ENCODE measurements at places on chromosomes 1 and 21.

GRCh38 chr1:23977187-23977853 lies 2.8 kb downstream of the SRSF10 start:
- H3K27me3 ChIP-seq: no peaks in the 10 kb centered on the region
- H3K36me3 ChIP-seq: peaks cover 34% of the 10 kb centered on the region
- DNase-seq: no peak
- peak overlapping the region; percentile 100 for H3K27ac ChIP-seq
- peak overlapping the region; percentile 27 for H3K4me3 ChIP-seq

DNA sequence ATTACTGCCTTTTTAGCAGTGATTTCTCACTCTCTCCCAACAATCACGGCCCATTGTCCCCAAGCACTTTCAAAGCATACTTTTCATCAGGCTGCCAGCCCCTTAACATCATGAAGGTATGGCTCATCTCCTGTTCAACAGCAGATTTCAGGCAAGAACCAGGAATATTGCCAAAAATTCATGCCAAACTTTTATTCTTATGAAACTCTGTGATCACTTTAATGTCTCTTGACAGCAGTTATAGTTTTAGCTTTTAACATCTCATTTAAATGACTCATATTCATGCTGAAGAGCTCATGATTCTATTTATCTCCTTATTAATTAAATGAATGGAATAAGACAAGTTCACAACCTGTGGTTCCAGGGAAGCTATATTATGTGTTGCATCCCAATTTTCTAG lies 235.1 kb downstream of the GRIK1 start:
- no peak for DNase-seq
- no peaks in the 10 kb centered on the region for H3K27me3 ChIP-seq
- H3K4me1 ChIP-seq: no peaks in the 10 kb centered on the region
- no peak overlapping the region for H3K27ac ChIP-seq
- no peak overlapping the region for H3K4me3 ChIP-seq
- no peaks in the 10 kb centered on the region for H3K36me3 ChIP-seq

DNA sequence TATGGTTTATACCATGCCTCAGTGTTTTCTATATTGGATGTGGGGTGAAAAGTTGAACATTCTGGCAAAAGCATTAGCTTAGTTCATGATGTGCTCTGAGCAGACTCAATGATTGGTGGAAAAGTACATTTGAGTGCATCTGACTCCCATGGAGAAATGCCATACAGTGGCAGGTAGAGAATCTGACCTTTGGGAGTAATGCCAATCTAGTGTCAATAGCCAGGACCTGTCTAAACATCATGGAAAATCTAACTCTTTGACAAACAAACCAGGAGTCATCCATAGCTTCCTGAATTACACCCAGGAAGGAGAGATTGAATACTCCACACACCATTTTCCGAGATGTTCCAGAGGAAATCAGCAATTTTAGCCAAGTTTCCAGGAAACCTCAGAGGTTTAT lies 51.0 kb downstream of the XCL1 start:
- no peaks in the 10 kb centered on the region for H3K27me3 ChIP-seq
- no peaks in the 10 kb centered on the region for H3K36me3 ChIP-seq
- no peak overlapping the region for H3K27ac ChIP-seq
- no peak for DNase-seq
- no peaks in the 10 kb centered on the region for H3K4me1 ChIP-seq

DNA sequence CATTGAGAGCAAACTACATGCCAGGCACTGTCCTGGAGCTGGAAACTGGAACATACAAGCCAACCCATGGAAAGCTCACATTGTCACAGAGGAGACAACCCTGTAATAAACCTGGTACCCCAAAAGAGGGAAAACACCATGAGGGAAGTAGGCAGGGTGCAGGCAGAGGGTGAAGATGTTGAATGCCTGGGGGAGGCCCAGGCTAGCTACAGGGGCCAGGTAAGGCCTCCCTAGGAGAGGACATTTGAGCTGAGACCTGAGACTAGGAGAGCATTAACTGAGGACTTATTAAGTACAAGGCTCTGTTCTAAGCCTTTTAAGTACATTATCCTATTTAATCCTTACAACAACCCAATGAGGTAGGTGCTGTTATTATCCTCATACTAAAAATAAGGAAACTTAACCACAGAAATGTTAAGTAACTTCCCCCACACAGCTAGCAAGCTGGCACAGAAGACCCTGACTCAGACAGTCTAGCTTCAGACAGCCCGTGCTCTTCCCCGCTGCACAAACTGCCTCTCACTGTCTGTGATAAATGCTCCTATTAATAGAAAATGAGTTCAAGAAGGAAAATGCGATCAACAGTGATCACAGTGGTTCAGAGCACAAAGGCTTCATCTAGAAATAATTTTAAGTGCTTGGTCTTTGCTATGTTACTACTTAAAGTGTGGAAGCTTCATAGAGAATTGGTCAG lies 41.8 kb downstream of the ZNF281 start:
- peaks cover 28% of the 10 kb centered on the region for H3K4me1 ChIP-seq
- no peak for DNase-seq
- H3K36me3 ChIP-seq: no peaks in the 10 kb centered on the region
- H3K27me3 ChIP-seq: no peaks in the 10 kb centered on the region
- no peak overlapping the region for H3K4me3 ChIP-seq
- peak overlapping the region; percentile 46 for H3K27ac ChIP-seq

DNA sequence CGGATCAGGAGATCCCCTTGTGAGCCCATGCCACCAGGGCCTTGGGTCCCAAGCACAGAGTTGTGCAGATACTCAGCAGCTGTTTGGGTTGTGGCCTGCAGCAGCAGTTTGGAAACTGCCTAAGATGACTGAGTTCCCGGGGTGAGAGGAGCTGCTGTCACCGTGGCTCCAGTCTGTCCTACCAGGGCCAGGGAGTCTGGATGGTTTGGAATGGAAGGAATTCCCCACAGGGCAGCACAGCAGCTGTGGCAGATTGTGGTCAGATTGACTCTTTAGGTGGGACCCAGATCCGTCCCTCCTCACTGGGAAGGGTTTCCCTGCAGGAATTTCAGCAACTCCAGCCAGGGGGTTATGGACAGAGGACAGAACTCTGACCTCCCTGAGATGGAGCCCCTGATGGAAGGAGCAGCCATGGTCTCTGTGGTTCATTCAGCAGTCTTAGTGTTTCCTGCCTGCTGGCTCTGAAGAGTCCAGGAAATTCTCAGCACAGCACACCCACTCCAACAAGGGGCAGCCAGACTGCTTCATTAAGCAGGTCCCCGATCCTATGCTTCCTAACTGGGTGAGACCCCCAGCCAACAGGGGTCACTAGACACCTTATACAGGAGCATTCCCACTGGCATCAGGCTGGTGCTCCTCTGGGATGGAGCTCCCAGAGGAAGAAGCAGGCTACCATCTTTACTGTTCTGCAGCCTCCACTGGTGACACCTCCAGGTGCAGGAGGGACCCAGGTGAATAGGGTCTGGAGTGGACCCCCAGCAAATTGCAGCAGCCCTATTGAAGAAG lies 51.5 kb upstream of the TNFSF4 start:
- H3K27ac ChIP-seq: no peak overlapping the region
- no peaks in the 10 kb centered on the region for H3K36me3 ChIP-seq
- no peaks in the 10 kb centered on the region for H3K27me3 ChIP-seq
- DNase-seq: no peak

DNA sequence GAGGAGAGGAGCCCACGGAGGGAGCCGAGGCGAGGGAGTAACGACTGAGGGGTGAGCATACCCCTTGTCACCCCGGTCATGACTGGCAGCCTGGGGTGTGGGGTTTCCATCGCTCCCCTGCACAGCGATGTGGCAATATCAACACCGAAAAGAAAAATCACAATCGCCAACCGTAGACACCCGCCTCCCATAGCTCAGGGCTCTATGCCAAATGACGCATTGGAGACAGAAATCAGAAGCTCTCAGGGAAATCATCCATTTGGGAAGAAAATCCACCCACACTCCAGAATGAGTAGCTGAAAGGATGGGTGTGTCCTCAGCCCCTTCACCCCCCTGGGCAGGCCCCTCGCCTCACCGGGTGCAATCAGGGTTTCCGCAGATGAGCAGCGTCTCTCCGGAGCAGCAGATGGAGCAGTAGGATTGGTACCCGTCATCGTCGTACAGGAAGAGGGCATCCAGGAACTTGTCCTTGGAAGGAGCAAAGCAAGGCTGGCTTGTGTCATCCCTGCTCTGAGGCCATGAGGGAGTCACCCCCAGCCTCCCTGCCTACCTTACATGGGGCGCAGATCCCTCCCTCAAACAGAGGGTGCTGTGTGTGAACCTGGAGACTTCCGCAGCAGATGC lies 2.5 kb downstream of the DNMT3L start:
- H3K27ac ChIP-seq: no peak overlapping the region
- H3K27me3 ChIP-seq: no peaks in the 10 kb centered on the region

- H3K36me3 ChIP-seq: no peaks in the 10 kb centered on the region
- H3K27me3 ChIP-seq: no peaks in the 10 kb centered on the region
- H3K27ac ChIP-seq: no peak overlapping the region
- no peaks in the 10 kb centered on the region for H3K4me1 ChIP-seq
- DNase-seq: no peak
Measured at GRCh38 chr21:30354308-30355005, 6.1 kb upstream of the KRTAP23-1 start.

DNA sequence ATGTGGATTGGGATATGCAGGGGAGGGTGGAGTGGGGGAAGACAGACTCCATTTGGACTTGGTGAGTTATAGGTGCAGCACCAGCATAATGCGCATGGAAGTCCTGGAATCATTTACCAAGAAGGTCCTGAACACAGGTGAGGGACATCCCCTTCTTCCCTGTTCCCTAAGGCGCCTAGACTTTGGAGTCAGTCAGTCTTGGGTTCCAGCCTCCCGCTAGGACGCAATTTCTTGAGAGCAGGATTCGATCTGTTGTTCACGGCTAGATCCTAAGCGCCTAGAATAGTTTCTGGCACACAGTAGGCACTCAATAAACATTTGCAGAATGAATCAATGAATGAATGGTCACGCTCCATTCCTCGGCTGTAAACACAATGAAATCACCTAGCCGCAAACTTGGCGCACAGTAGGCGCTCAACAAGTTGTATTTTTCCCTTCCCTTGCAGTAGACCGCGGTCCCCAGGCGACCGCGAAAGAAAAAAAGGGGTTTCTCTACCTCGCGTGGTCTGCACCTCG lies 1.0 kb upstream of the AK4 start:
- H3K27ac ChIP-seq: no peak overlapping the region
- DNase-seq: no peak
- no peaks in the 10 kb centered on the region for H3K36me3 ChIP-seq
- 0 out of 2 replicates have a peak, but pooled peaks cover 3% of the 10 kb centered on the region for H3K4me1 ChIP-seq
- peaks cover 15% of the 10 kb centered on the region for H3K27me3 ChIP-seq

- H3K27ac ChIP-seq: no peak overlapping the region
- H3K4me1 ChIP-seq: no peaks in the 10 kb centered on the region
- DNase-seq: no peak
- H3K27me3 ChIP-seq: no peaks in the 10 kb centered on the region
- H3K4me3 ChIP-seq: no peak overlapping the region
- H3K36me3 ChIP-seq: no peaks in the 10 kb centered on the region
Measured at GRCh38 chr1:212977781-212978645, 27.7 kb downstream of the VASH2 start.

DNA sequence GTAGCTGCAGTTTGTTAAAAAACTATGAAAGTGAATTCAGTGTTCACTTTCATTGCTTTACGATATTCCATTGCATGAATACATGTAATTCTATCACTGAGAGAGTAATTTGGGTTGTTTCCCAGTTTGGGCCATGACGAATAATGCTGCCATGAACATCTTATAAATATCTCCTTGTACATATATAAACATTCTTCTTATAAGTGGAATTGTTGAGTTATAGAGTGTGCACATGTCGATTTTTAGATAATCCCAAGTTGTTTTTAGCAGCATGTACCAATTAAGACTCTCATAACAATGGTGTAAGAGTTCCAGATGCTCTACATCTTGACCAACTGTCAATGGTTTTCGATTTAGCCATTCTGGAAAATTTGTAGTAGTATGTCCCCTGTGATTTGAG lies 40.9 kb downstream of the ALG6 start:
- H3K4me1 ChIP-seq: no peaks in the 10 kb centered on the region
- no peak overlapping the region for H3K27ac ChIP-seq
- no peak for DNase-seq
- 0 out of 2 replicates have a peak, but pooled peaks cover 8% of the 10 kb centered on the region for H3K36me3 ChIP-seq

GRCh38 chr1:198888379-198888943 lies 249.6 kb downstream of the PTPRC start:
- H3K36me3 ChIP-seq: no peaks in the 10 kb centered on the region
- H3K27ac ChIP-seq: peak overlapping the region; percentile 77
- H3K4me1 ChIP-seq: peaks cover 45% of the 10 kb centered on the region

DNA sequence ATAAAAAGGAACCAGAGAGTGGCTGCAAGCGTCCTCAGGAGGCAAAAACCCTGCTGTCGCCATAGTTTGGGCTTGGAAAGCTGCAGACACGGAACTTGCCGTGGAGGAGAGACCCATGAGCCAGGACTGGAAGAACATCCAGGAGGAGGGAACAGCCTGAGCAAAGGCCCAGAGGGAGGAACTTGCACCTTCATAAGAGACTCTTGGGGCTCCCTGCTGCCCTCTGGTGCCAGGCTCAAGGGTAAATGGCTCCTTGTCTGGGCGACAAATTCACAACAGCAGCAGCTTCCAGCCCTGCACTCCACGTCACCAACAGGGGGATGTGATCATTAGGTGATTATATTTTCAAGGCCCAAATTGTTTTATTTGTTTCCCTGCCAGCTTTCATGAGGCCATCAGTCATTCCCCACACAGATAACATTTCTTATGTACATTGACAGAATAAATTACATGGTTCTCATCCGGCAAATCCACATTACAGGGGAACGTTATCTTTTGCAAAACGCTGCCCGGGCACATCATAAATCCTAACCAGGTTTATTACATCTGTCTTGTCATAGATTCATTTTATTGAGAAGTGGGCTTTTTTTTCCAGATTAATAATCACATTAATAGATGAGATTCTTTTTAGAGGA lies 143.0 kb upstream of the GRIK3 start:
- H3K27me3 ChIP-seq: peaks cover 2% of the 10 kb centered on the region
- H3K27ac ChIP-seq: no peak overlapping the region
- DNase-seq: peak; percentile 18

DNA sequence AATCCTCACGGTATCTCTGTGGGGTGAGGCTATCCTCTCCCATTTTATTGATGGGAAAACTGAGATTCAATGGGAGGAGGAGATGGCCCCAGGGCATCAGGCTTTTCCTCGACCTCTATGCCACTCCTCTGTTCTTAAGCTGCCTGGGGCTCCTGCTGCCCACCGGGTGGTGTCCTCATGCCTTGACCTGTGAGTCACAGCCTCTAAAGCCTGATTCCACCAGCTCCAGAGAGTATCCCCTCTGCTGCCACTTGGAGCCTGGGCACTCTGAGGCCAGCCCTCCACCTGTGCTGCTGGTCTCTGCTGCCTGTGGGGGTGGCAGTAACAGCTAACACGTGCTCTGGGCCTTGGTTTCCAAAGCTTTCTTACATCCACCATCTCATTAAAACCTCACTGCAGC lies 241.2 kb downstream of the TRABD2B start:
- H3K4me3 ChIP-seq: no peak overlapping the region
- no peak for DNase-seq
- no peak overlapping the region for H3K27ac ChIP-seq
- H3K27me3 ChIP-seq: no peaks in the 10 kb centered on the region
- no peaks in the 10 kb centered on the region for H3K4me1 ChIP-seq

All from Panc1 (cell line).